ENCODE measurements at places on chromosomes 3 and 15.

- DNase-seq = no peak
Observed at GRCh38 chr3:153626158-153626557, 464.1 kb downstream of the RAP2B start.

DNA sequence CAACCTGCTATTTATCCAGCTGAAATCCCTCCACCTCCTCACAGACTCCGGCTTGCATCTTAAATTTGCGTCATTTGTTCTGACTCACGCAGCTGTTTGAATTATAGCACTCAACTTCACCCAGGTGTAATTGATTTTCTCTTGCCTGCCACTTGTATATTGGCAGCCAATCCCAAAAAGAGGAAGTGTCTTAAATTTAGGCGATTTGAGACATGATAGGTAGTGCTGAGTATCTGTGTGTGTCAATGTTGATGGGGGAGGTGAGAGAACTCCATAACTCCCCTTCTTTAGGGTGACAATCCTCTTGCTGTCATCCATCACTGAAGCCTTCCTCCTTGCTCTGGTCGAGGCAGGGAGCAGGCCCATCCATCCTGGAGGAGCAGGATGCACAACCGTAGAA, 77.2 kb upstream of the TPRG1 start:
- DNase-seq = no peak

GRCh38 chr15:38860253-38860652, 295.6 kb upstream of the RASGRP1 start:
- DNase-seq = no peak

DNA sequence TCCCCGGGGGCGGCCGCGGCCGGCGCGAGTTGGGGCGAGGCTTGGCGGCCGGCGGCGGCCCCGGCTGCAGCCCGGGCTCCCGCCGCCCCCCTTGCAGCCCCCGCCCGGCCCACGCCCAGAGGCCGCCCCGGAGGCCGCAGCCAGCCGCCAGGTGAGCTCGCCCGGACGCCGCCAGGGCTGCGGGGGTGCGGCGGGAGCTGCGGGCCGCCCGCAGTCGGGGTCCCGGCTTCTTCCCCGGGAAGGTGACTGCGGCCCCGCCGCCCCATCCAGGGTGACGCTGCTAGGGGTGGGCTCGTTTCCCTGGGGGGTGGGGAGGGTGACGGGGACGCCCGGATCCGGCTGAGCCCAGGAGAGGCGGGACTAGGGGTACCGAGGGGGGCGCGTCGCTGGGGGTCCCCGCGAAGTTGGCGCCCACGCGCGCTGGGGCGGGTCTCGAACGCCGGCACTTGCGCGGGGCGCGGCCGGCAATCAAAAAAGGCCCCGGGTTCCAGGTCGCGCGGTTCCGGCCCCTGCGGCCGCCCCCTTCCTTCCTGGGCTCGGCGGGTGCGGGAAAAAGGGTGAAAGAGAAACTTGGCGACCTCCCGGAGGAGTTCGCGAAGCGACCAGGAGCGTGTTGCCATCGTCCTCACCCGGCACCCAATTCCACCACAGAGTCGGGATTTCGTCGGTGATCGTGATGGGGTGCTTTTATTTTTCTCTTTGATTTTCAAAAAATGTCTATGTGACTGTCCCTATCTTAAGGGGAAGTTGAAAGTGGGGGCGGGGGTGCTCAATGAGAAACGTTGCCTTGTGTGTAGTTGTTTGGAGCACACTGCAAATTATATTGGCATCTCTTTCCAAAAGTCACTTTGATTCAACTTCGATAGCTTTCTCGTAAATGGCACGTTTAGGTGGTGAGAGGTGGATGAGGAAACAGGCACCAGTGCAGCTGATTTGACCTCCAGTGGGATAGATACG, 619 bp downstream of the ATXN7 start:
- DNase-seq = no peak

- no peak for DNase-seq
Observed at GRCh38 chr3:113140876-113141275, 70.5 kb upstream of the BOC start.

DNA sequence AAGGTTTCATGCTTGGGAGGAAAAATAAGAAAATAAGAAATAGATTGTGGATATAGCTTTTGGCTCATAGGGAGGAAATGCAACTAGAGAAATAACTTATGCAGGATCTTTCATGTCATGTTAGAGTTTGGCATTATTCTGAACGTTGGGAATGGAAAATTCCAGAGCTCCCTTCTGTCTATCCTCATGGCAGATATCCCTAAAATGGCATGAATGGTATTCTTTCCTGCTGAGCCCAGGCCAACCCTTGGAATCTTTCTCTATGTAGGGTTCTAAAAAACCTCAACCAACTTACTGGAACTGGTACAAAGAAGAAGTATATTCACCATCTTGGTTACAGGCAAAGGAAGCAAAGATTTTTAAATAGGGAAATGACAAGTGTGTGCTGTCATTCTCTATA, 212.5 kb downstream of the CHST2 start:
- no peak for DNase-seq

GRCh38 chr15:80694611-80695098, 455 bp upstream of the ABHD17C start:
- DNase-seq = no peak

DNA sequence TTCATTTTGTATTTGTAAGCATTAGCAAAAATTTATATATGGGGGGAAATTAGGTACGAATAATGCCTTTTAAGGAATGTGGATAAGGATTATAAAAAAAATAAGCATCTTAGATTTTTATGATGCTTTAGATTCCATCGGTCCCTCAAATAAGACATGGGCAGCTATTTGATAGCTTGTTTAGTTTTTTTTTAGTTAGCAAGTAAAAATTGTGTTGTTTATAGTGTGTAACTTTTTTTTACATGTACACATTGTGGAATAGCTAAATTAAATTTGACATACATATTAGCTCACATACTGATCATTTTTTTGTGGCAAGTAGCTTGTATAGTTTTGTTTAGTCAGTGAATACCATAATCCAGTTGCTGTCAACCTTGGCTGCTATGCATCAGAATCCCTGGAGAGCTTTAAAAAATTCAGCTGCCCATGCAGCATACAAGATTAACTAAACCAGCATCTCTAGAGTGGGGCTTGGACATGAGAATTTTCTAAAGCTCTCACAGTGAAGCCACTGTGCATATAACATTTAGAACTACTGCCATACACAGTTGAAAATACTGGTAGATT, 53.9 kb downstream of the TMOD3 start:
- DNase-seq = peak; percentile 86

- DNase-seq = no peak
Observed at GRCh38 chr3:19248143-19248542, 99.8 kb downstream of the KCNH8 start.

- no peak for DNase-seq
Observed at GRCh38 chr3:84008623-84009022, 950.2 kb upstream of the CADM2 start.

- DNase-seq = peak; percentile 91
Observed at GRCh38 chr15:90412356-90413194, 24.5 kb downstream of the IQGAP1 start.

DNA sequence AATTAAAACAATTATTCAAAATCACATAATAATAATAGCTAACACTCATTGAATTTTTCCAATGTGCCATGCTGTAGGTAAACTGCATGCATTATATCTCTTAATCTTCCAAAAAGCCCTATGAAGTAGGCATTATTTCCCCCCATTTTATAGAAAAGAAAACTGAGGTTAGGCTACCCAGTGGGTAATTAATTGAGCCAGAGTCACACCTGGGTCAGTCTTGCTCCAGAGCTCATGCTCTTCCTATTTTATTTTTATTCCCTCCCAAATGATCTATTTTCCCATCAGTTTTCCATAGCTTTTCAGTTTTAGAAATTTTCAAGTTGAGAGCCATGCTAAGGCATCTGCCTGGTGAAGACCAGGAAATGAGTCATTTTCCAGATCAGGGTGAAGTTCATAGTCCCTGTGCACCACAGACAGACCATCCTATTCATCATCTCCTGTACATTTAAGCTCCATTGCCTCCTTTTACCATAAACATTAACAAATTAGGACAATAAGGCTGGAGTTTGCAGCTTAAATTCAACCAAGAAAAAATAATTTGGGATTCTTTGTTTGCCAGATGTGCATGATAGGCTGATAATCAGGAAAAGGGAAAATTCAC, 417.3 kb downstream of the OTOL1 start:
- DNase-seq = peak; percentile 29

DNA sequence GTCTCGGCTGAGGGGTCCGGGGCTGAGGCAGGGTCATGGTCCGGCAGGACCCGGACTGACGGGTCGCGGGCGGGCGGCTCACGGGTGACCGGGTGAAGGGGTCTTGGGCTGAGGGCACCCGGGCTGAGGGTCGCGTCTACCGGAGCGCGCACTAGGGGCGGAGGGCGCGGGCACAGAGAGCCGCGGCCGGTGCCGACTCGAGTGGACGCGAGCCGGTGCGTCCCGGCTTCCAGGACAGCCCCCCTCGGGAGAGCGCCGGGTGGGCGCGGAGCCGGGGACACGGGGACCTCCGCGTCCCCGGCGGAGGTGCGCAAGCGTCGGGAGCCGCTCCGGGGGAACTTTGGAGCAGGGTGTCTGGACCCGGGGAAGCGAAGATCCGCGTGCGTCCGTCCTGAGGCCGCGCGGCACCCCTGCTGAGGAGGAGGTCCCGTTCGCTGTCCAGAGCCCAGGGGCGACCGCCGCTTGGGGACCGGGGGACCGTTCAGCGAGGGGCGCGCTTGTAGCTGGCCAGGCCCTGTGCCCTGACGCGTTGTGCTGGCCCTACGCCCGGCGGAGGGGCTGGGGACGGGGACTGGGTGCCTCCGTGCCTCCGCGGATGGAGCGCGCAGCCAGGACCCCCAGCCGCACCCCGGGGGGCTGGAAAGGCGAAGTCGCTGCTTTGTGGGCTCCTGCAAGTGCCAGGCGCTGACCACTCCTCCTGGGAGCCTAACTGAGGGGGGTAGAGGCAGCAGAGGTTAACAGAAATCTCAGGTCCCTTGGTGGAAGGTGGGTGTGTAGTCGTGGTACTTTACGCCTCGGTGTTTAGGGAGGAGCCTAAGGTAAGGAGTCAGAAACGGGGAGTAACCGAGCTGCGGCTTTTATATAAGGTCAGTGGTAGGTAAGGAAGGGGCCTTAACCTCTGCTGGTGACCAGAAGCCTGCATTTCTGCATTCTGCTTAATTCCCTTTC, at the start of gene PPARG:
Gene PPARG (plus strand): TSS at position 889 of the 948 bp plus-strand sequence. CDS start 90,642 bp downstream, outside the sequence.
- DNase-seq = no peak

DNA sequence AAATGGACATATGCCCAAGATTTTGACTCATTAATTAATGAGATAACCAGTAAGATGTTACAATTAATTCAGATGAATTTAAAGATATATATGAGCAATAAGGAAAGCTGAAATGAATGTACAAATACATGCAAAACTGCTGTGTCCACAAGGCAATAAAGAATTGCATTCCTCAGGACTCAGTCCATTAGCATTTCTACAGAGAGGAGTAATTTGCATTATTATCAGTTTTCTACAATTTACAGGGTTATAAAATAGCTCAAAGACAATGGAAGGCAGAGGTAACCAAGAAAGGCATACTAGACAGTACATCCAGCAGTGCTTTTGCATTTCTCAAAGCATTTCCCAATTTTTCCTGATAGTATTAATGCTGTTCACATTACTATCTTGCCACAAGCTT, 377.1 kb upstream of the GOLIM4 start:
- no peak for DNase-seq

- no peak for DNase-seq
Observed at GRCh38 chr3:80017369-80017768, 249.6 kb upstream of the ROBO1 start.

GRCh38 chr3:57224856-57225255, 2.7 kb upstream of the APPL1 start:
- DNase-seq = no peak

- DNase-seq = no peak
Observed at GRCh38 chr3:123448536-123449101, at the start of gene ADCY5. Gene ADCY5, minus strand, starts transcription at chr3:123449090. Its CDS starts 545 bp downstream, at chr3:123448545.

- no peak for DNase-seq
Observed at GRCh38 chr15:70341566-70341965, 243.8 kb upstream of the TLE3 start.

GRCh38 chr3:145170121-145170520, 990.9 kb downstream of the PLOD2 start:
- DNase-seq = no peak

DNA sequence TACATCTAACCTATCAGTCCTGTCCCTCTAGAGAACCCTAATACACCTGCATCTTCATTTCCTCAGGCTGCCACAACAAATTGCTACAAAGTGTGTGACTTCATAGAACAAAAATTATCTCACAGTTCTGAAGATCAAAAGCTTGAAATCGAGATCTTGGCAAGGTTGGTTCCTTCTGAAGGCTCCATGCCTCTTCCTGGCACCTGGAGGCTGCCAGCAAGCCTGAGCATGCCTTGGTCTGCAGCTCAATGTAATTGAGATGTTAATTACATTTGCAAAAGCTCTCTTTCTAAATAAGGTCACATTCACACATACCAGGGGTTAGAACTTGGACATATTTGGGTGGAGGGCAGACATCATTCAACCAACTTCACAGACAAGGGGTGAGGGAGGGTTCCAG, 86.4 kb upstream of the ABHD17C start:
- no peak for DNase-seq

DNA sequence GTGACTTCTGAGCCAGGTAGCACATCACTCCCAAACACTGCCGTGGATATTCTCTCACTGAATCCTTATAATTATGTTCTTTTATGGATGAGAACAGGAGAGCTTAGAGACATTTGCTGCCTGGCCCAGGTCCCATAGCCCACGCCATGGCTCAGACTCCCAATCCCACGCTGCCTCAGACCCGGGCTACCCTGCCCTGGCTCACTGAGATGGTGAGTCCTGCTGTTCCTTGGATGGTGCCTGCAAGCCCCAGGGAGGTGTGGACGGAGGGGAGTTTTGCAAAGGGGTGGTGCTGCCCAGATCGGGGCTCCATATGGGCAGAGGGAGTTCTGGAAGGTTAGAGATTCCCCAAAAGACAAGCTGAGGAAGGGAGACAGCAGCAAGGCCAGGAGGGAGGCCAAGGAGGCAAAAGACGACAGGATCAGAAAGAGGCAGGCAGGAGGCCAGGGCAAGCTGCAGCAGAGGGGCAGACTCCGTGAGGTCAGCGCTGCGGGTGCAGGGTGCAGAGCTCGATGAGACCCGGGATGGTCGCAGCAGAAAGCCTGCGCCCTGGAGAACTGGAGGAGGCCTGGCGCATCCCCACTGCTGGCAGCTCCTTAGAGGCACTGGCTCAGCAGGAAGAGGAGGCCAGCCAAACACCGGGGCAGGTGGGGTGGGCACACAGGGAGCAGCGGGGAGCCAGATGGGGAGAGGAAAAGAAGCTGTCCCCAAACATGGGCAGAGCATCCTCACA, 95.7 kb upstream of the ALDH1A3 start:
- no peak for DNase-seq

DNA sequence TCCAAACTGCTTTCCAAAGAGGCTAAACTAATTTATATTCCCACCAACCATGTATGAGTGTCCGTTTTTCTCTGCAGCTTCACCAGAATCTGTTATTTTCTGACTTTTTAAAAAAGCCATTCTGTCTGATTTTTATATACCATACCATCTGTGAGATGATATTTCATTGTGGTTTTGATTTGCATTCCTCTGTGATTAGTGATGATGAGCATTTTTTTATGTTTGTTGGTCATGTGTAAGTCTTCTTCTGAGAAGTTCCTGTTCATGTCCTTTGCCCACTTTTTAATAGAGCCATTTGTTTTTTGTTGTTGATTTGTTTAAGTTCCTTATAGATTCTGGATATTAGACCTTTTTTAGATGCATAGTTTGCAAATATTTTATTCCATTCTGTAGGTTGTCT, 179.4 kb upstream of the ALCAM start:
- no peak for DNase-seq
